Activated T-cell treated with anti-CD3 and anti-CD28 coated beads for 1 hour (primary cell): ENCODE measurements at places on chromosomes 11 and 22.

- no peak for DNase-seq
Measured at GRCh38 chr11:650482-650881, 13.4 kb downstream of the DRD4 start.

GRCh38 chr11:85843929-85844328 is 11.3 kb upstream of the CCDC83 start:
- no peak for DNase-seq

DNA sequence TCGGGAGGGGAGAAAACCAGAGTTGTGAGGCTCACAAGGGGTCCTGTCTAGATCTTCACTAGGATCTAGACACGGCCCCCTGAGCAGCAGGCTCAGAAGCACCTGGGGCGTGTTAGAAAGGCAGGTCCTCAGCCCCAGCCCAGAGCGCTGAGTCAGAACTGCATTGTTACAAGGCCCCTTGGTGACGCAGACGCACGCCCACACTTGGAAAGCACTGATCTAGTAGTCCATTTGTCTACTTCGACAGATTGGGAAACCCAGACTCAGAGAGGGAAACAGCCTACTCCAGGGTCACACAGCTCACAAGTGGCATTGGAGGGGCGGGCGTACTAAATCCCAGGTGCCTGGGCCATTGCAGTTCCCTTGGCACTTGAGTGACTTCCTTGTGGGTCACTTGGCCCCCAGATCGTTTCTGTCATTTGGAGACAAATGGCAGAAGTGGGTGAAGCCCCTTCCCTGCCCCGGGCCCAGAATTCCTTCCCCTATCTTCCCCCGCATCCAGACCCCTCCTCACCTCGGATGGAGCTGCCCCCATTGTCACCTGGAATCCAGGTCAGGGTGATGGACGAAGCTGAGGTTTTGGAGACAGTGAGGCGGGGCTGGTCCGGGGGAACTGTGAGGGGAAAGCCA is 110.8 kb downstream of the CEP164 start:
- no peak for DNase-seq

DNA sequence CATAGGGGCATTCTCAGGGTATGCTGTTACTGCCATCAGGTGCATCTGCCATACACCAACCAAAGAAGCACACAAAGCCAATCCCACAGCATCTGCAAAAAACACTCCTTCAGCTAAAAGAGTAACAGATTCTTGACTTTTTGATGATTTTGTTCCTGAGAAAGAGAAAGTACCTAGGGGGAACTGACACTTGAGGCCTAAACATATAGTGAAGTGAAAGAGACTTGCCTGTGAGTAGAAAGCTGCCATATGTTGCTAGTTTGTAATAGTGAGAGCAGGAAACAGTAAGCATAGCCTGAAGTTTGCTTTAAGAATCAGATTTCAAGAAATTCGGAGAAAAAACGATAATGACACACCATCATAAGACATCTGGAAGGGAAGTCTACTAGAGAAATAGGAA is 97.9 kb upstream of the CTSC start:
- no peak for DNase-seq

- DNase-seq, result no peak
Measured at GRCh38 chr22:25404556-25404927, 159.9 kb upstream of the GRK3 start.

DNA sequence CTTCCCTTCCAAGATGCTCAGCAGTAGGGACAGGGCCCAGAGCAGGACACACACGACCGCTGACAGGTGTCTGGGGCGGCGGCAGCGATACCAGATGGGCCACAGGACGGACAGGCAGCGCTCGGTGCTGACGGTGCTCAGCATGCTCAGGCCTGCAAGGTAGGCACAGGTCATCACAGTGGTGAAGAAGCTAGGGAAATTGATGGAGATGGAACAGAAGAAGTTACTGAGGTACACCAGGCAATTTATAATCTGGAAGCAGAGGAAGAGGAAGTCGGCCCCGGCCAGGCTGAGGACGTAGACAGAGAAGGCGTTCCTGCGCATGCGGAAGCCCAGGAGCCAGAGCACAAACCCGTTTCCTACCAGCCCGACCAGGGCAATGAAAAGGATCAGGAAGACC is 4.6 kb downstream of the MRGPRX2 start:
- no peak for DNase-seq

DNA sequence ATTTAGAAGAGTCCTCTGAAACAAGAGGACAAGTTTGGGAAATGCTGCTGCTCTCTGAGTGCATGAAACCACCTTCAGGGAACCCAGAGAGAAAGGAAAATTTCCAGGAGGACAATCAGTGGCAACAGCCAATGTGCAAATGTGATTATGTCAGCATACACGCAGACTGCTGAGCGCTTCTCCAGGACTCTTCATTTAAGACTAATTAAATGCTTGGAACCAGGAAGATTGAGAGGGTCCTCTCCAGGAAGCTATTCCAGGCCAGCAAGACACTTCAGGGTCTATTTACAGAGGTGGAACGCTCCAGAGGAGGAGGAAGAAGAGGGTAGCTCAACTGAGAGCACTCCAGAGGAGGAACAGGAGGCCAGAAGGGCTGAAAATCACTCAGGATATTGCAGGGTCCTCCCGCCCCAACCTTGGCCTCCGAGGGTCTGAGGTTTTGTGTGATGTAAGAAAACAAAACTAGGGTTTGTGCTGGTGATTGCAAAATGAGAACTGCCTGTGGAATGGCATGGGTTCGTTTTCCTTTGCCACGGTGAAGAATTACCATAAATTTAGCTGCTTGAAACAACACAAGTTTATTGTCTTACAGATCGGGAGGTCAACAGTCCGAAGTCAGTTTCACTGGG is 14.1 kb upstream of the HTR3A start:
- no peak for DNase-seq

DNA sequence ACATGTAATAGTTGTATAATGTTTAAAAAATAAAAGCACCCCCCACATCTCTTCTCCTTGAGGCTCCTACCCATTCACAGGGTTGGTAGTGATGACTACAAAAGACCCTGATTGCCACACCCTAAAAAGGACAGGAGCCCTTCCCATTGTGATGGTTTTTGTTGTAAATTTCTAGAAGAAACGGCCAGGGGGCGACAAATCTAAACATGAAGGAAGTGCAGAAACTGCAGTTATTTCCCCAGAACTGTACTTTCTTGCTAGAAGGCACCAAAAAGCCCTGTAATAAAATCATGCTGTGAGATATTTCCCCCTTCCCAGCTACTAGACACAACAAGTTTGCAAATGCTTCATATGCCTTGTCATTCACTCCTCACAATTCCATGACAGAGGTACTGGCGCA is 10.8 kb downstream of the PRR5L start:
- DNase-seq, result no peak

- no peak for DNase-seq
Measured at GRCh38 chr22:31872209-31872608, 72.1 kb upstream of the YWHAH start.

GRCh38 chr11:12573707-12574485 is 100.3 kb upstream of the TEAD1 start:
- DNase-seq, result no peak

GRCh38 chr11:119338318-119338890 is 2.3 kb downstream of the C1QTNF5 start:
- DNase-seq, result peak; percentile 54

GRCh38 chr11:58564231-58564630 is 11.4 kb downstream of the LPXN start:
- no peak for DNase-seq

DNA sequence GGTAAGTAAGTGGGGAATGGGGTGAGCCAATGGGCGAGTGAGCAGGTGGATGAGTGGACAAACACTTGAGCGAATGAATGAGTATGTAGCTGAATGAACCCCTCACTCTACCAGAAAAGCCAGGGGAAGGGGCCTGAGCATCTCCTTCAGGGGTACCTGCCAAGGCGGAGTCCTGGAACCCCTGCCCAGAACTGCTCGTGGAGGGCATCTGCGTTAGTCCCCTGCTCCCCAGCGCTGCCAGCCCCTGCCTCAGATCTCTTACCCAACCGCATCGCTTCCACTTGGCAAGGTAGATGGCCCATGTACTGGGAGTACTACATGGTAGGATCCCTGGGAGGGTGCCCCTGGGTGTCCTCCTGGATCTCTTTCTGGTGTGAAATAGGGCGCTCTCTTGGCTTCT is 7.4 kb upstream of the ANO1 start:
- no peak for DNase-seq
